ENCODE measurements at places on chromosomes 4 and X.

DNA sequence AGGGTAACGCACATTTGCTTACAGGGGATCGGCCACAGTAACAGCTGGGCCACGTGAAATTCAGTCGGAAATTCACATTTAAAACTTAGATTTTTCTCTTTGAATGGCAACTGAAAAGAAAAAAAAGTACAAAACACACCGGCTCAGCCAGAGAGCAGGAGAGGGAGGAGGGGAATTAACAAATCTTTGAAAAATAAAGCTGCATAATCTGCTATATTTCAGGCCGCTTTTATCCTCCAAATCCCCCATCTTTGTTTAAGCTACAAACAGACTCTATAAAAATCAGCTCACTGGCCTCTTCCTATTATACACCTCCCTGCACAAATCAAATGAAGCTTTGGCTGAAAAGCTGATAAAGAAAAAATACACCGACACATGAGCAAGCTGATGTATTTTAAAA is 169.1 kb downstream of the LDB2 start:
- DNase-seq = no peak

- no peak for DNase-seq
These were observed 121.5 kb upstream of the CPEB2 start for GRCh38 chr4:14880805-14881204.

GRCh38 chr4:159197260-159197884 is 94.5 kb downstream of the RAPGEF2 start:
- DNase-seq = no peak

DNA sequence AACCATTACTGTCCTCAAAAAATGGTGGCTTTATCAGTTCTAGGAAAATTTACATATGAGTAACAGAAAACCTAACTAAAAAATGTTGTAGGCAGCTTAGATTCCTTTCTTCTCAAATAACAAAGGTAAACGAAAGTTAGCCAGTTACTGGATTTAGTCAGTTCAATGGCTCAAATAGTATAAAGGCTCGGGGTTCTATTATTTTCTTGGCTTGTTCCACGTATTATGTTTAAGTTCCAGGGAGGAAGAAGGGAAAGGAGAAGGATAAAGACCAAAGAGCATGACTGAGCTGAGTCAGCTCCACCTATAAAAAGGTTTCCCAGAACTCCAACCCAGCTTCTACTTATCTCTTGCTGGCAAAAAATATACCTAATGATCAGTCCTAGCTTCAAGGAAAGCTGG is 41.0 kb upstream of the MAB21L2 start:
- no peak for DNase-seq

DNA sequence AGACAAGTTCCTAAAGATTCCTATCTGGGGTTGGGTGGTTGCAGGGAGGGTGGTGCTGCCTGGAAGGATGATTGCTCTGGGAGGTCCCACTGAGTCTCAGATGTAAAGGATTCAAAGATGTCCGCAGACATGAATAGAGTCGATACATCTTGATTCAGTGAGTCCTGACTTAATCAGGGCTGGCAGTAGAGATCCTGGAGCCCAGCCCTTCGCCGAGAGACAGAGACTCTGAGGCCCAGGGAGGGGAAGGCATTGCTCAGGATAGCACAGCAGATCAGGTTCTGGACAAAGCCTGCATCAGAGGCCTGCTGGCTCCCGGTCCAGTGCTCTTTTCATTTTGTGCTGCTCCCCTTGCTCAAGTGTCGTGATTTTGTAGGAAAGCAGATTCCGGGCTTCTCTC is 21.7 kb downstream of the PJA1 start:
- DNase-seq = no peak

DNA sequence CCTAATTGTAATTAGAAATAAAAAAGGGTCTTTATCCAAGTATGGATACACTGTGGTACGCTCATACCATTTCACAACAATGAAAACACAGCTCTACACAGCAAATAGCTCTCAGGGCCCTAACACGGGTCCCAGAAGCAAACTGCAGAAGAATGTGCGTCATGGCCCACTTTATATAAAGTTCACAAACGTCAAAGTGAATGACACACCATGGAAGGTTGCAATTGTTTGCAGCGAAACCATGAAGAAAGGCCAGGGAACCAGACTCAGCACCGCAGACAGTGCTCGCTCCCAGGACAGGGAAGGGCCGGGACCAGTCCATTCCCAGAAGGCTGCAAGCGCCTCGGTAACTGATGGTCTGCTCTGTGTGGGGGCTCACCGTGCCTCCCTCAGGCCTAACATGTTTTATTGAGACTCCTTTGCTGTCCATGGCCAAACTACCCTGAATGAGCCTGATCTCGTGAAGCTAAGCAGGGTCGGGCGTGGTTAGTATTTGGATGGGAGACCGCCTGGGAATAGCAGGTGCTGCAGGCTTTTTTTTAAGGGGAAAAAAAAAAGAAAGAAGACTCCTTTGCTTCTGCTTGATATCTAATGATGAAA is 47.8 kb downstream of the ACOX3 start:
- DNase-seq = no peak
